SK-N-SH (cell line): ENCODE measurements at places on chromosomes 2 and 18. TPM values are rescaled to one million over a fixed set of nuclear protein-coding genes. Genes with fewer than 3 reads are reported as not detected.

- no peaks in the 10 kb centered on the region for H3K27me3 ChIP-seq
- H3K36me3 ChIP-seq: peaks cover 24% of the 10 kb centered on the region
- no peak overlapping the region for H3K27ac ChIP-seq
- H3K4me3 ChIP-seq: no peak overlapping the region
These were observed 59.8 kb upstream of the CHRNA1 start for GRCh38 chr2:174824068-174824467.

- H3K36me3 ChIP-seq: peaks cover 3% of the 10 kb centered on the region
- H3K27ac ChIP-seq: no peak overlapping the region
- no peak for DNase-seq
- no peaks in the 10 kb centered on the region for H3K27me3 ChIP-seq
These were observed 14.6 kb downstream of the PTPN18 start for GRCh38 chr2:130370490-130370889.

Gene OTOS
- not detected in 2 replicates for polyA plus RNA-seq

GRCh38 chr18:11981543-11982366, 448 bp downstream of the IMPA2 start:
- H3K36me3 ChIP-seq: no peaks in the 10 kb centered on the region
- peaks cover 66% of the 10 kb centered on the region for H3K27me3 ChIP-seq
- peak overlapping the region; percentile 39 for H3K4me3 ChIP-seq

DNA sequence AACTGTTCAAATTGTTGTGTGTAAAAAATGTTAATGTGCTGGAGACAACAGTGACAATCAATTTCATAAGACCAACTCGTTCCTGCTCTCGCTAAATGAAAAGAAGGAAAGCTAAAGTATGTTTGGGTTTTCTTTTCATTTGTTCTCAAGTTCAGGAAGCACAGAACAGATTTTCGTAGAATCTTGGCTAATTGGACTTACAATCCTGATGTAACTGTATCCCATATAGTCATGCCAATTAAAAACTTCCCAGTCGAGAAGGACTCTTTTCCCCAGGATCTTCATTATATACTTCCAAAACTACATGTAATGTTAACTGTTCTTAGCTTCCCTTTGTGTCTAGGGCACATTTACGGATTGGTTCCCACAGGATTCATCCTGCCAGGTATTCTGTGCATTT, 135.4 kb upstream of the ITGB6 start:
- peaks cover 48% of the 10 kb centered on the region; the same call in 1 of the 2 replicates for H3K4me1 ChIP-seq
- H3K36me3 ChIP-seq: peaks cover 3% of the 10 kb centered on the region
- no peak overlapping the region for H3K4me3 ChIP-seq
- H3K27ac ChIP-seq: peak overlapping the region; percentile 52; the same call in 1 of the 2 replicates
- H3K27me3 ChIP-seq: no peaks in the 10 kb centered on the region

Gene GPBAR1
- 0.08 and 0.13 TPM in 2 replicates for polyA plus RNA-seq

- no peak overlapping the region for H3K4me3 ChIP-seq
- no peaks in the 10 kb centered on the region for H3K4me1 ChIP-seq
- no peaks in the 10 kb centered on the region for H3K36me3 ChIP-seq
- H3K27ac ChIP-seq: no peak overlapping the region
- no peak for DNase-seq
- H3K27me3 ChIP-seq: no peaks in the 10 kb centered on the region
These were observed 21.2 kb upstream of the UGGT1 start for GRCh38 chr2:128069769-128070168.

Gene OSBPL1A
- polyA plus RNA-seq: 21.3 and 26.1 TPM in 2 replicates

Gene ABCG8
- not detected in 2 replicates for polyA plus RNA-seq
